ENCODE measurements at places on chromosomes 6 and 20. TPM values are rescaled to one million over a fixed set of nuclear protein-coding genes. Genes with fewer than 3 reads are reported as not detected.

DNA sequence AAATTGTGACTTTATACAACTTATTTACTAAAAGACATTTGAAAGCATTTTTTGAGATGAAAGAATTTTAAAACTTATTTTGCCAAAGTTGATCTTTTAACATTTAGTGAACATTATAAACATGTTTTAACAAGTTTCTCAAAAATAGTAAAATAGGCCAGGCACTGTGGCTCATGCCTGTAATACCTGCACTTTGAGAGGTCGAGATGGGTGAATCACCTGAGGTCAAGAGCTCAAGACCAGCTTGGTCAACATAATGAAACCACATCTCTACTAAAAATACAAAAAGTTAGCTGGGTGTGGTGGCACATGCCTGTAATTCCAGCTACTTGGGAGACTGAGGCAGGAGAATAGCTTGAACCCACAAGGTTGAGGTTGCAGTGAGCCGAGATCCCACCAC lies 78.6 kb downstream of the CLVS2 start:
- no peak for DNase-seq

DNA sequence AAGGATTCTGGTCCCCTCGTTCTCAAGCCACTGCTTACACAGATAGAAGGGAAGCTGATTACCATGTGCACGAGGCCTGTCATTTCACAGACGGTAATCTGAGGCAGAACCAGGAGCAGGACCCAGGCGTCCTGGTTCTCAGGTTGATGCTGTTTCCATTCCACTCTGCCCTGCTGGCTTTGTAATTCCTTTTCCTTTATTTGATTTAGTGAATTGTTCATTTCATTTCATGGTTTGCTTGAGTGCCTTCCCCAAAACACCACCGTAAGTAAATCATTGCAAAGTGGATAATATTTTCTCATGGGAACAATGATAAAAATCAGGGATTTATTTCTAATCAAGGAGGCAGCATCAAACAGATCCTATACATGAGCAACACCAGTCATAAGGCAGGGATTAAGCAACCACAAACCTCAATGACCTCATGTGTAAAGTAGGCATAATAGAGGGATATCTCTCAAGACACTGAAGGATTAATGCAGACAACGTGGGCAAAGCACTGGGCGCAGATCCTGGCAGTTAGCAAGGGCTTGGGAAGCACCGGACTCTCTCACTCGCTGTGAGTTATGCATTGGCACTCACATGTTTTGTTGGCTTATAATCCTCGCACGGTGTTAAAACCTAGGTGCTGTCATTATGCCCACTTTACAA lies 229.5 kb upstream of the FOXQ1 start:
- DNase-seq: no peak

GRCh38 chr6:7108964-7109836 lies 1.4 kb downstream of the RREB1 start:
- peak; percentile 65 for DNase-seq

GRCh38 chr6:42315991-42316970 lies 98.6 kb upstream of the MRPS10 start:
- no peak for DNase-seq

The FOXC1 gene
- 13.2 TPM for total RNA-seq

The RAB32 gene
- 36.7 TPM for total RNA-seq

The BPIFA1 gene
- not detected for total RNA-seq

The METTL24 gene
- 0.96 TPM for total RNA-seq
